ENCODE measurements at places on chromosomes 2 and 18.

- DNase-seq, result no peak
Measured at GRCh38 chr2:657766-658165, 19.4 kb downstream of the TMEM18 start.

- no peak for DNase-seq
Measured at GRCh38 chr2:203191961-203192360, 46.9 kb upstream of the CYP20A1 start.

GRCh38 chr2:23953625-23954024 lies 13.4 kb downstream of the UBXN2A start:
- DNase-seq, result no peak

- DNase-seq, result no peak
Measured at GRCh38 chr2:239876271-239876947, 148.7 kb downstream of the NDUFA10 start.

All from NCI-H460 (cell line).